ENCODE measurements at places on chromosomes 3 and 15.

- H3K36me3 ChIP-seq, result no peaks in the 10 kb centered on the region
- H3K4me1 ChIP-seq, result no peaks in the 10 kb centered on the region
- H3K27me3 ChIP-seq, result no peaks in the 10 kb centered on the region
- no peak overlapping the region for H3K4me3 ChIP-seq
- H3K27ac ChIP-seq, result no peak overlapping the region
Observed at GRCh38 chr3:145899241-145899640, 261.7 kb downstream of the PLOD2 start.

GRCh38 chr15:38041576-38041975 is 107.1 kb downstream of the TMCO5A start:
- H3K4me1 ChIP-seq, result no peaks in the 10 kb centered on the region
- no peak for DNase-seq
- H3K4me3 ChIP-seq, result no peak overlapping the region
- no peaks in the 10 kb centered on the region for H3K27me3 ChIP-seq

GRCh38 chr3:154779571-154779970 is 300.5 kb upstream of the MME start:
- no peaks in the 10 kb centered on the region for H3K36me3 ChIP-seq
- DNase-seq, result no peak
- no peak overlapping the region for H3K4me3 ChIP-seq
- no peaks in the 10 kb centered on the region for H3K4me1 ChIP-seq
- H3K27ac ChIP-seq, result no peak overlapping the region
- H3K27me3 ChIP-seq, result no peaks in the 10 kb centered on the region

- H3K4me1 ChIP-seq, result no peaks in the 10 kb centered on the region
- no peaks in the 10 kb centered on the region for H3K36me3 ChIP-seq
- no peak overlapping the region for H3K4me3 ChIP-seq
- no peaks in the 10 kb centered on the region for H3K27me3 ChIP-seq
- DNase-seq, result no peak
- H3K27ac ChIP-seq, result no peak overlapping the region
Observed at GRCh38 chr3:42975456-42975855, 3.7 kb upstream of the GASK1A start.

DNA sequence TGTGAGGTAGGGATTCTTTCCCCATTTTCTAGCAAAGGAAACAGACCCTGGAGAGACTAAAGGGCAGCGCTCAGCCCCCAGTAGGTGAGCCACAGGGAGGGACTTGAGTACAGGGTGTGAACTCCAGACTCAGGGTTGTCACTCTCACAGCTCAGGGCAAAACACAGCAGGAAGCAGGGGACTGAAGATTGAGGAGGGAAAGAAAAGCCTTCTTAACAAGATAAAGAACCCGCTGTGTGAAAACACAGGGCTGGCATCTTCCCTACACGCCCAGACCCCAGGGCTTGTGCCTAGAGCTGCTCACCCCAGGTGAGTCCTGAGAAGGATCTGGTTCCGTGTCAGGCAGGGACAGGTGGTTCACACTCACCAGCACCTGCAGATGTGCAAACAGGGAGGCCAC is 59.6 kb downstream of the ABTB1 start:
- no peaks in the 10 kb centered on the region for H3K27me3 ChIP-seq
- H3K4me1 ChIP-seq, result peaks cover 16% of the 10 kb centered on the region
- no peak for DNase-seq
- no peak overlapping the region for H3K4me3 ChIP-seq

DNA sequence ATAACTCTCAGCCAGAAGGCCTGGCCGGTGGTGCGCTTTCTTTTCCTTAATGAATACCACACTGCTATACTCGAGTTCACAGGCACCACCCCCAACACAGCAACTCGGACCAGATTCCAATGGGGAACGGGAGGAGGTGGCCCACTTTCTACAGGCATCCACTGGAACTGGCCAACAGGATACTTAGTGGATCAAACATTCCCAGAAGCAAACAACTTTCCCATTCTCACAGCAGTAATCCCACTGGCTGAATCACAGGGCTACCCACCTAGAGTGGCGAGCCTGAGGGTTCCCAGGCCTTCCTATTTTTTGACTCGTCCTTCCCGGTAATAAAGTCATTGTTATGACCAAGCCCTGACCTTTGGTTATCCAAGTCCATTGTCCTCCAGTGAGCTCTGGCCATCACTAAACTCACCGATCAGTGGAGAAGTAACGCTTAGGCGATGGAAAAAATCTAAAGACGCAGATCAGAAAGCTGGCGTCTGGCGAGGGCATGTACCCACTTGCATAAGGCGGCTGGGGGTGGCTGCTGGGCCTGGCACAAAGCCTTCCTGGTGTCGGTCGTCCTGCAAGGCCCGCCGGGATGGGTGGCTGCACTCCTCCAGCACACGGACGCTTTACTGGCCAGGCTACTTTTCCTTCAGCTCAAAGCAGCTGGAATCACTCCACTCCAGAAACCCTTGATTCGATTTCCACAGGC is 1.2 kb downstream of the EOGT start:
- peak overlapping the region; percentile 95 for H3K4me3 ChIP-seq
- peak overlapping the region; percentile 99 for H3K27ac ChIP-seq
- peaks cover 4% of the 10 kb centered on the region for H3K4me1 ChIP-seq
- no peaks in the 10 kb centered on the region for H3K36me3 ChIP-seq
- peak; percentile 65 for DNase-seq

DNA sequence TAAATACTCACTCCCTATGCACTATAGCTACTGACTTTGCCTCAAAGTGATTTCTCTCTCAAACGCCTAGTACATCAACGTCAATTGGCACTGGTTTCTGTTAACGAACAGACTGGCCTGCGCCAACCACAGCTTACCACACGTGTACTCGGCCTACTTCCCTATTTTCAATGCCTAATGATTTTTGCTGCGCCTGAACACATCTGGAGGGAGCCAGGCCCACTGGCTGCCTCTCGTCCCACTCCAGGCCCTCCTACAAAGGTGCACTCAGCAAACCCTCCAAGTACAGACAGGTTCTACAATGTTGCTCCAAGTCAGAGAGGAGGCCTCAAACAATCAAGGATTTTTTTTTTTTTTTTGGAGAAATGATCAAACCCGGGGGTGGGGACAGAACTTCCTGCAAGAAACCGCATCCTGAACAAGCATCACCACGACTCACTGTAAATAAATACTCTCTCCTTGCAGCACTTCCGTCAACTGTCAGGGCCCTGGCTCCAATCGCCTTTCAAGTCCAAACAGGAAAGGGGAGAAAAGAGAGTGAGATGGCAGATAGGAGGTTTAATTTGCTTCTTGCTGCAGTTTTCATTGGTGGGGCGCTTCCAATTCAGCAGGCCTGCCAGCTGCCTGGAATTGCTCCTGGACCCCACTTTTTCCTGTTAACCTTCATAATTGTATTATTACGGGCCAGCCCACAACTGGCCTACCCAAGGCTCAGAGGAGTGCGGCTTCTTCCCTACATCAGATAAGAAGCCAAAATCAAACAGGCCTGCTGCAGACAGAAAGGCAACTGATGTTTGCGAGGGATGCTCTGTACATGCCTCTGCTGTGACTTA is 139.3 kb downstream of the FOXP1 start:
- DNase-seq, result peak; percentile 69
- H3K27ac ChIP-seq, result peak overlapping the region; percentile 93
- no peak overlapping the region for H3K4me3 ChIP-seq
- no peaks in the 10 kb centered on the region for H3K27me3 ChIP-seq
- no peaks in the 10 kb centered on the region for H3K36me3 ChIP-seq

- H3K27ac ChIP-seq, result peak overlapping the region; percentile 53
- H3K4me3 ChIP-seq, result peak overlapping the region; percentile 69
- no peaks in the 10 kb centered on the region for H3K27me3 ChIP-seq
- no peaks in the 10 kb centered on the region for H3K4me1 ChIP-seq
Observed at GRCh38 chr3:155744010-155744625, 753 bp downstream of the PLCH1 start.

GRCh38 chr3:97970956-97971620 is 1.1 kb downstream of the RIOX2 start:
- peak overlapping the region; percentile 69 for H3K4me3 ChIP-seq
- no peaks in the 10 kb centered on the region for H3K27me3 ChIP-seq
- peaks cover 2% of the 10 kb centered on the region for H3K4me1 ChIP-seq

All from breast epithelium (tissue), 4 donors.